Activated naive CD4-positive, alpha-beta T cell (primary cell): ENCODE measurements at places on chromosomes 5 and 9.

GRCh38 chr5:81214848-81215247 is 18.3 kb upstream of the CKMT2 start:
- no peak for DNase-seq

- DNase-seq, result peak; percentile 2
Measured at GRCh38 chr5:41856644-41857491, 13.4 kb downstream of the OXCT1 start.

DNA sequence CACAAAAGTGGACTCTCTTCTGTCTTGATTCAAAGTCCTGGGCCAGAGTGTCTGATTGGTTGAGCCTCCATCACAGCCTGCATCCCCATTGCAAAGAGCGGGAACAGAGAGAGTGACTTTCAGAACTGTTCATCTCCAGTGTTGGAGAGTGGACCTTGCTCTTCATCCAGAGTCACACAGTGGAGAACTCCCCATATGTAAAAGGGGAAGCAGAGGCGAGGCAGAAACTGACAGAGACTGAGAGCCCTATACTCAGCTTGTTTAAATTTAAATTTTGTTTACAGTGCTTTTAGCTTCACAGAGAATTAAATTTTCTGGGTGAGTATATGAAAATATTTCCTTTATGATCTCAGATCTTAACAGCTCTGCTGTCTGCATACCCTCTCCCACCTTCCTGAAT is 70.0 kb upstream of the SSBP2 start:
- DNase-seq, result no peak

- no peak for DNase-seq
Measured at GRCh38 chr5:93967923-93968322, 226.5 kb upstream of the POU5F2 start.

GRCh38 chr9:116381350-116381749 is 227.8 kb downstream of the PAPPA start:
- DNase-seq, result no peak

- DNase-seq, result no peak
Measured at GRCh38 chr5:156435101-156435500, 108.1 kb downstream of the SGCD start.

GRCh38 chr5:128146671-128147070 is 63.1 kb downstream of the SLC12A2 start:
- DNase-seq, result no peak

GRCh38 chr9:127937388-127938297 is at the start of gene DPM2:
Gene DPM2, minus strand, starts transcription at chr9:127937854. Its CDS starts 34 bp downstream, at chr9:127937820.
- DNase-seq, result peak; percentile 69

- no peak for DNase-seq
Measured at GRCh38 chr9:13705373-13705772, 425.9 kb upstream of the MPDZ start.

DNA sequence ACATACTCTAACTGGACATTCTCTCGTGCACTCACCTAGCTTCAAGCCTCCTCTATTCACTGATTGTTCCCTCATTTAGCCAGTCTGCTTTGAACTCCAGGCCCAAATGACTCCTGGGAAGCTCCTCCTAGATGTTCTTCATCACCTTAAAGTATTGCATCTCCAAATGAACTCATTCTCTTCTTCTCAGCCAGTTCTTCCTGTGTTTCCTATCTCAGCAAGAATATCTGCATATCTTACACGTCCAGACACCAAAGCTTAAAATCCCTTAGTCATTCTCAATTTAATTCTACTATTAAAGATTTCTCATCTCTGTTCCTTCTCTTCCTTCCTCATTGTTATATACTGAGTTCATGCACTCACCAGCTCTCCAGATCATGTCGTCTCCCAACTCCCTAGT is 118.6 kb upstream of the DAB2 start:
- no peak for DNase-seq

- no peak for DNase-seq
Measured at GRCh38 chr9:115121181-115121580, 3.2 kb upstream of the TNC start.

- no peak for DNase-seq
Measured at GRCh38 chr5:14400085-14400484, 181.5 kb upstream of the OTULINL start.

GRCh38 chr5:42767491-42768105 is 11.0 kb downstream of the CCDC152 start:
- no peak for DNase-seq

- DNase-seq, result no peak
Measured at GRCh38 chr5:93821891-93822415, 80.6 kb upstream of the POU5F2 start.

DNA sequence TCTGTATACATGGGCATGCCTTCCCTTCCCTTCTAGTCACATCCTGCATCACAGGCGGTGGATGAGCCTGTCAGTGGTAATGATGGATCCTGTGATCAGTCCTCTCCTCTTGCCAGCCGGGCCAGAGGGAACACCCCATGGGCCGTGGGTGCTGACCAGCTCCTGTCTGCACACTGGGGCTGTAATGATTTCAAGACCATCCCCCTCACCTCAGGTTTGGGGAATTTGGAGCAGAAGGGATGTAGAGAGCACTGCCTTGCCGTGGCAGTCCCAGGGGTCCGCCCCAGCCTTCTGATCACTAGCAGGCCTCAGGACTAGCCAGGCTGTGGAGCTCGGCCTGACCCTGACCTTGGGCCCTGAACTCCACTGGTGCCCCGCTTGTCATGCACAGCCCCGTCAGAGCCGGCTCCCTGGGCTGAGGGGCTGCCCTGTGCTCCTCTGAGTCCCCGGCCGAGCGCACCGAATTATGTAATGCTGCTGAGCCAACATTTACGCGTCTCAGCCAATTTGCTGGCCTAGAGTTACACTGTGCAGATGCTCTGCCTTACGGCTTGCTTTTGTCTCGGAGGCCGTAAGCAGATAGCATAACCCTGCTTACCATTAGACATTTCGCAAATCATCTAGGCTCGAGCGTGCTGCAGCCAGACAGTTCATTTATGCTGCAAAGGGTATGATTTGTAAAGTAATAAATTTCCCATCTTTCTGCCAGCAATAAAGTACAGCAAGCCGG is 155.3 kb downstream of the MACROH2A1 start:
- no peak for DNase-seq

DNA sequence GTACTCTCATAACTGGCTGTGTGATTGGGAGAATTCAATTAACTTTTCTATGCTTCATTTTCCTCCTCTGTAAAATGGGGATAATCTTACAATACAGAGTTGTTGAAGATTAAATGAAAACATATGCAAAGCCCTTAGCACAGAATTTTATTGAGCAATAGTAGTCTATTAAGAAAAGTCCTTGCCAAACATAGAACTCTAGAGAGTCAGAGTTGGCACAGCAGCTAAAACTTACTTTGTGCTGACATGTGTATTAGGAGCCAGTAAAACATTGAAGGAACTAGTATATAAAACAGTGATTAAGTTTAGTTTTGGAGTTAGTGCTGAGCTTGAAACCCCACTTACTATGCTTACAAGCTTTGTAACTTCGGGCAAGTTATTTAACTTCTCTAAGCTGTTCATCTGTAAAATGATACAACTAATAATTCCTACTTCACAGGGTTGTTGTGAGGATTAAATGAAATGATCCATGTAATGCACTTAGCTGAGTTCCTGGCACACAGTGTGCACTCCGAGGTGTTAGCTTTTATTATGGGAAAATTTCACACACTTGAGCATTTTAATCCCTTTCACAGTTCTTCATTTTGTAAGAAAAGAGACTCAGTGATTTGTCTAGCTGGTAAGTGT is 20.0 kb upstream of the GRIN3A start:
- DNase-seq, result no peak

- DNase-seq, result no peak
Measured at GRCh38 chr9:82356131-82356530, 367.6 kb downstream of the SPATA31D1 start.

- DNase-seq, result no peak
Measured at GRCh38 chr5:72523960-72524582, 16.9 kb upstream of the ZNF366 start.

DNA sequence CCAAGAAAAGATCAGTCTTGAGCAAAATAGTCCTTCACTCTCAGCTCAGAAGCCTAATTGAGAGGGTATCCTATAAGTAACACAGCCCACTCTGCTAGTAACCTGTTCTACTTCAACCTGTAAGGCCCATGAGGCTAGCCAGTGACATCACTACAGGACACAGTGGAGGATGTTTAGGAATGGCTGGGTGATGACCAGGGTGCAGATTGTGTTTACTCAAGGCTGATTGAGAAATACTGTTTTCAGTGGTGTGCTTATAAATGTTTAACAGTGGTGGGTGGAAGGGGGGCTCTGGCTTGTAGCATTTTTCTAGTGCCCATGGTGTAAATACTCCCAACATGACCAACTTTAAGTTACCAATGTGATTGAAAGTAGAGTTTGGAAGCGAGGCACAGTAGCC is 159.8 kb upstream of the CCDC152 start:
- DNase-seq, result no peak

GRCh38 chr5:56282216-56282615 is 49.1 kb upstream of the ANKRD55 start:
- DNase-seq, result no peak

GRCh38 chr9:122477346-122477745 is 380 bp downstream of the OR1J1 start:
- no peak for DNase-seq

- DNase-seq, result no peak
Measured at GRCh38 chr5:9820691-9821449, 190.7 kb upstream of the TAS2R1 start.

DNA sequence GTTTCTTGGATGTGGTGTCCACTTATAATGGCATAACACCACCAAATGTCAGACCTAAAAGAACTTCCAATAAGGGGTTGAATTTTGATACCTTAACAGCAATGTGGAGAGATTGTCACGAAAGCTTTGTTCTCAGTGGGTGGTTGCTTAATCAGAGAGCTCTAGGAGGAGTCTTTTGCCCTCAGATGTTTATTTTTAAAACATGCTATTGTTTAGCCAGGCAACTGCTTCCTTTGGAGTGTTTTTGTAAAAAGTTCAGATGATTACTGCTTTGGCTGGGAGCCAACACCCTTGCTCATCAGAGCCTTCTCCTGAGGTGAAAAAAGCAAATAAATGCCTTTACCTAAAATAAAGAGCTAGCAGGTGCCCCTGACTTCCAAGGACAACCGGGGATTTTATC is 65.0 kb downstream of the SLC1A1 start:
- DNase-seq, result peak; percentile 21

- DNase-seq, result no peak
Measured at GRCh38 chr9:34457266-34458012, 931 bp downstream of the FAM219A start.

DNA sequence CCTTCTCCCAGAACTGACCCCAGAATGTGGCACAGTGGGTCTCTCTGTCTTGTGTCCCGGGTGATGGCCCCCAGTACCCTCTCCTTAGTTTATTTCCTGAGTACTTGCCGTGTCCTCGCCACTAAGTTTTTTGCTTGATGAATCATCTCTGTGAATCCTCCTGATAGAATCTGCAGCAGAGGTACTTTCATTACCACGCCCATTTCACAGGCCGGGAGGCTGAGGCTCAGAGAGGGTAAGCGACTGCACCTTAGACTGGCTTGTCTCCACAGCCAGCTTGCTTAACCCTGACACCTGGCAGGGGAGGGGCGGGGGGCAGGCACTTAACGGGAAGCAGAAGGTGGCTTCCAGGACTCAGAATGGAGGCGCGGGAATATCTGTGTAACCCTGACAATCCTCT is 7.9 kb upstream of the IER5L start:
- no peak for DNase-seq

DNA sequence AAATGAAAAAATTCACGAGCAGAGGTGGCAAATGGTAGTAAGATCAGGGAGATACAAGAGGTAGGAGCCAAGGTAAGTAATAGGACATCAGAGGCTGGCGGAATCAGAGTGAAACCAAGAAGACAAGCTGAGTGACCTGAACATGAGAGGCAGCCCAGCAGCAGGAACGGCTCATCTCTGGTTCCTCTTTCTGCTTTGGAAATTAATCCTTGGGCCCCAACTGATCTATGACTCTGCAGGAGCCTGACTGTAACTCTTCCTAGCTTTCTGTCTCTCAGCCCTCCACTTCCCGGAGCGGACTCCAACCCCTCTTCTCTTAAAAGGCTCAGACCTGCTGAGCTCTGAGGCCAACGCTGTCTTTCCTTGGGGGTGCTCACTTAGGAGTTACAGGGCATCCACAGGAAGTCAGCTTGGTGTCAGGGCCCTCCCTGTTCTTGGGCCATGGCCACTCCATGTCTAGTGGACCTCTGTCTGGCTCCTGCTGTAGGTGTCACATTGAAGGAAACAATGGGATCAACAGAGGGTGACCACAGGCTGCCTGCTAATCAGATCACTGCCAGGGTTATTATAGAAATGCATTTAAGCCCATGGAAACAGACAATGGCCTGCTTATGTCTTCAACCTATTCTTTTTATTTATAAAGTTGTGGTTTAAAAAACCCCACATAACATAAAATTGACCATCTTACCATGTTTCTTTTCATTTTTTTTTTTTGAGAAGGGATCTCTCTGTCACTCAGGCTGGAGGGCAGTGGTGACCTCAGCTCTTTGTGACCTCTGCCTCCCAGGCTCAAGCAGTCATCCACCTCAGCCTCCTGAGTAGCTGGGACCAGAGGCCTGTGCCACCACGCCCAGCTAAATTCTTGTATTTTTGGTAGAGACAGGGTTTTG is 22.5 kb upstream of the SHB start:
- no peak for DNase-seq

- no peak for DNase-seq
Measured at GRCh38 chr9:19947996-19948395, 159.2 kb upstream of the SLC24A2 start.

- no peak for DNase-seq
Measured at GRCh38 chr5:23089286-23089685, 236.1 kb upstream of the CDH12 start.

DNA sequence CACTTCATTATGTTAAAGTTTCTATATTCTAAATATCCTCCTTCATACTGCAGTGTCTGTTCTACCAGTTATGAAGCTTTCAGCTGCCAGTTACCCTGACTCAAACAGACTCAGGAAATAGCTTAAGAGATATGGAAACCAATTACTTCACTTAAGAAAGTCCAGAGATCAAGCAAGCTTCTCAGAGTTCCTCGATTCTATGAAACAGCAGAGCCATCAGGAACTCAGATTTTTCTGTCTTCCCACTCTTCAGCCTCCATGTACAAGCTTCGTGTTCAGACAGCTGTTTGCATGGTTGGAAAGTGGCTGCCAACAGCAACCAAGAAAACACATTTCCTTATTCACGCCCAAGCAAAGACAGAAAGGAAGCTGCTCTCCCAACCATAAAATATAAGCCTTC is 216.1 kb downstream of the ACTL7B start:
- DNase-seq, result no peak

- DNase-seq, result no peak
Measured at GRCh38 chr5:159566832-159567231, 236.5 kb upstream of the IL12B start.

- no peak for DNase-seq
Measured at GRCh38 chr9:79945495-79945894, 373.7 kb downstream of the TLE4 start.

DNA sequence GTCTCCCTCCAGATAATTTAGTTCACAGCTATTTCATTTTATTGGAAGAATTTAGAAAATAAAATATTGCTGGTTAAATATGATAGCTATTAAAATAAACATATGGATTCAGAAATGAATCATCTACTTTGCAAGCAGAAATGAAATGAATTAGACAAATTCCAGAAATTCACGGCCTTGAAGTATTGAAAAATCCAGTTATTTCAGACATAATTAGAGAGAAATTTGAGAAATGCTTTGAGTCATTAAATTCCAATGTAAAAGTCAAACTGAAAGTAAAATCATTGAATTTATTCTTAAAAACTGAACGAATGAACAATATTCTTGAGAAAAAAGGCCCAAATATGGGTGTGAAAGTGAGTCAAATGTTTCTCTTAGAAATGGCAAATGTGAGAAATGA is 632.6 kb upstream of the EDIL3 start:
- no peak for DNase-seq

- DNase-seq, result peak; percentile 56
Measured at GRCh38 chr5:69007726-69008368, 86.0 kb upstream of the SLC30A5 start.
